ENCODE measurements at places on chromosomes 16 and 17.

DNA sequence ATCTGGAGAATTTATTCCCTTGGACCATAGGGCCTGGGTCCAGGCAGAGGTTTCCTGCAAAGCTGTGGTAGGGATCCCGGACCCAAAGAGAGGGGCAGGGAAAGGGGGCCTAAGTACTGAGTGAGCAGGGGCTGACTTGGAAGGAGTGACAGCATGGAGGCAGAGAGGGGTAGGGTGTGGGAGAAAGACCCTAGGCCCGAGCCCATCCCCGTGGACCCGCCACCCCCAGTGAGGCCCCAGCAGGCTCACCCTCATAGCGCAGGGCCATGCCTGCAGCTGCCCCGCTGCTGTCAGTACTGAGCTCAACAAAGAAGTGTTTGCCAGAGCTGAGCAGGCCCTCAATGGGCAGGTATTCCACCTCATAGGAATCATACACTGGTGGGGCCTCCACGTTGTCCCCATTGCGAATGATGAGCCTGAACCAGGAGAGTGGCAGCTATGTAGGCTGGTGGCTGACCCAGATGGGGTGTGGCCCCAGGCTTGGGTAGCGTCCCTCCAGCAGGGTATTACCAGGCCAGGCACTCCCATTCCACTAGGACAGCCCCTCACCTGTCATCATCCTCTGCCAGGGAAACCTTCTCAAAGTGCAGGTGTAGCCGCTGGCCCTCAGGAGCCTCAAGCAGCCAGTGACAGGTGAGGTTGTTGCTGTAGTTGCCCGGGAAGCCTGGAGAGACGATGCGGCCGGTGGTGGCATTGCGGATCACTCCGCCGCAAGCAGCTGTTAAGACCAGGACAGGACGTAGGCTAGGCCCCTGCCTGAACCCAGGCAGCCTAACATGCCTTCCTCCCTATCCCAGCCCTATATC is 9.1 kb upstream of the PHF12 start:
- DNase-seq = no peak

- no peak for DNase-seq
Observed at GRCh38 chr16:35733971-35734702, 2274.7 kb downstream of the TP53TG3F start.

DNA sequence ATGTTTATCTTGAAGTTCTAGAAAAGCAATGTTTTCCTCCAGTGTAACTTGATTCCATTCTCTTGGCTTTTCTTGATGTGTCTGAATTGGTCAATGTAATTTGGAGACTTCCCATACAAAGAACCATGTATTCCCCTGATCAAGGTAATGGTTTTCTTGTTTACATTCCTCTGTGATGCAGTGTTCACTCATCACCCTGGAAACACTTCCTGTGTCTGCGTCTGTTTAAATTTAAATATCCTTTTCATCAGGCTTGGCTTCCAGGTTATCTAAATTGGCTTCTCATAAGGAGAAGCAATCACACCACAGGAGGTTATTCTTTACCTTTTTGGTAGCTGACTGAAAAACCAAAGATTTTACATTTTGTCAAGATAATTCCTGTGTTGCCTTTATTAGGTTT is 237.3 kb upstream of the WSCD1 start:
- no peak for DNase-seq

DNA sequence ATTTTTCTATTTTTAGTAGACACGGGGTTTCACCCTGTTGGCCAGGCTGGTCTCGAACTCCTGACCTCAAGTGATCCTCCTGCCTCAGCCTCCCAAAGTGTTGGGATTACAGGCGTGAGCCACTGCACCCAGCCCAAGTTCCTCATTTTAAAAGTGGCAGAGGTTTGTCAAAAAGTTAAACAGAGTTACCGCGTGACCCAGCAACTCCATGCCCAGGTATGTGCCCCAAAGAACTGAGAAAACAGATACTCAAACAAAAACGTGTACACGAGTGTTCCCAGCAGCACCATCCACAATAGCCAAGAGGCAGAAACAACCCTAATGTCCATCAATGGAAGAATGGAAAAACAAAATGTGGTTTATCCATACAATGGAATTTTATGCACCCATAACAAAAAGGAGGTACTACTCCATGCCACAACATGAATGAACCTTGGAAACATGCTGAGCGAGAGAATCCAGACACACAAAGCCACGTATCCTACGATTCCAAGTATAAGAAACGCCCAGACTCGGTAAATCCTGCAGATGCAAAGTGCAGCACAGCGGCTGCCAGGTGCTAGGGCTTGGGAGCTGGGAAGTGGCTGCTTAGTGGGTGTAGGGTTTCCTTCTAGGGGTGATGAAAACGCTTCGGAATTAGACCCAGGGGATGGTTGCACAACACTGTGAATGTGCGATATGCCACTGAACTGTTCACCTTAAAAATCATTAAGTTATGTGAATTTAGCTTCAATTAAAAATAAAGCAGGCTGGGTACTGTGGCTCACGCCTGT is 24.8 kb downstream of the ADCY9 start:
- DNase-seq = no peak

DNA sequence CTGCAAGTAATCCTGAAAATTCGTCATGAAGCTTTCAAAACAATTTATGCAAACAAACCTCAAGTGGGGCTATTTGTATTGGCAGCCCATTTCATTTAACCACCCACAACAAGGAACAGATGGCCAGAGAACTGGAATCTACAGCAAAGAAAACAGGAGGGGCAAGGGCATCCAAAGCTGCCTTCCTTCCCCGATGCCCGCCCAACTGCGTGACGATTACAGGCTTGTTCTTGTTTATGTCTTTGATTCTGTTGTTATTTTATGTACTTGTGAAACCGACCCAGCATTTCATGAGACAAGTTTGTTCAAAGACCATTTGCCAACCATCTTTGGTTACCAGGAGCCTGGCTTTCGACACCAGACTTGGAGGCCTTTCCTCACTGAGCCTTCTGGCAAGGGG is 59.1 kb upstream of the IRX6 start:
- no peak for DNase-seq

DNA sequence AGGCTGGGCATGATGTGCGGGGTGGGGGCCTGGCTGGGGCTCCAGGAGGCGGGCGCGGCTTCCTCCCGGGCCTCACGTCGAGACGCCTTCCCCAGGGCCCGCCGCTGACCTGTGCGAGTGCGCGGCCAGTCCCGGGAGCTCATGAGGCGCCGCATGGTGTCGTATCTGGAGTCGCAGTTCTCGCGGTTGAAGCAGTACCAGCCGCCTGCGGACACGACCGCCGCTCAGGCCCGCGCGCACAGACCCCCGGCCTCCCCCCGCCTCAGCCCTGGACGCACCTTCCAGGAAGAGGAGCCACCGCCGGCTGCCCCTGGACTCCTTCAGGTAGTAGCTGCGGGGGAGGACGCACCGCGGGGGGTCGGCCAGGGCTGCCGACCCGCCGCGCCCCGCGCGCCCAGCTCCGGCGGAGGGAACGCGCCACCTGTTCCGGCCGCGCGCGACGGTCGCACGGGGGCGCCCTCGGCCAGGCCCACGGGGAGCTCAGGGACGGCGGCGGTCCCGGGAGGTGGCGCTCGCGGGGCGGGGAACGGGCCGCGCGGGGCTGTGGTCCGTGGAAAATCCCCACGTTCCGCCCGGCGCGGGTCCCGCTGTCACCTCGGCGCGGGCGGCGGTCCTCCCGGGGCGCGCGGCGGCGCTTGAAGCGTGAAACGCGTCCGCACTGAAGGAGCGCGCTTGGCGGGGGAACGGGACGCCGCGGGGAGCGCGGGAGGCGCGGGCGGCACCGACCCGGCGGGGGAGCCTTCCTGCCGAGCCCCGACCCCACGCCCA is 1.4 kb downstream of the NOTUM start:
- DNase-seq = no peak

- DNase-seq = no peak
Observed at GRCh38 chr17:40026816-40027613, 11.8 kb downstream of the CSF3 start.

DNA sequence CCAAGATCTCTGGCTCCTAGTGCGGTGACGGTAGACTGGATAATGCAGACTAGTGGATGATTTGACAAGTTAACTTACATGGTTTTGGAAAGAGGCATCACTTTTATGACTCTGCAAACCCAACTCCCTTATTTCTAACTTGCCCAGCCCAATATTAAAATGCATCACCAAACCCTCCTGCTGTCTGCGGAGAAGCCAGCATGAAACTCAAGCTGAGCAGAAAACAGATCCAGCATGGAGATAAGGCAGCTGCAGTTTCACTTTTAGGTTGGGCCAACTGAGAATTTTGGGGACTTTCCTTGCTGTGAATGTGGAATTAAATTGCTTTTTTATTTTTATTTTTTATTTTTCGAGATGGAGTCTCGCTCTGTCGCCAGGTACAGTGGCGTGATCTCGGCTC is 27.8 kb downstream of the CDH1 start:
- no peak for DNase-seq

DNA sequence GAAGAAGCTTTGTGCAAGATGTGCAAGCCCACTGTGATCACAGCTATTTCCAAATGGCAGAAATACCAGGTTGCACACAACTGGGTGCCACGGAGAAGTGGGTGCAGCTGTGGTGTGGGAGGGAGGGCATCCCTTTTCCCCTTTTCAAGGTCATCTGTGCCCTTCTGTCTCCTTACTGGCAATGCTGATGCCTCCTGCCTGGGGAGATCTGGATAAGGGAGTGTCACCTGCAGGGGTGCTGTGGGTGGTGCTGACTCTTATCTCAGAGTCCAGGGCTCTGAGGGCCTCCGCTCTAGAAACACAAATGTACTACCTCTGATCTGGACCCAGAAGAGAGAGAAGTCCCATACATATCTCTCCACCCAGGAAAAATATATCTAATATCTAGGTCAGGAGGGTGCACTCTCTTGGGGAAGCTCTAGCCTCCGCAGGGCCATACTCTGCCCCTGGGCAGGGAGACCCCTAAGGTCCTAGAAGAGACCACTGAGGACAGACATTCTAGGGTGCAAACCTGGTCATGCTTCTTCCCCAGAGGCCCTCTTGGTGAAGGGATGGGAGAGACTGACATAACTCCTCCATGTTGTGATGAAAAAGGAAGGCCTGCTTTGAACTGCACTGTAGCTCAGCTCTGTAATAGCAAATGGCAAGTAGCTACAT is 18.5 kb downstream of the NPRL3 start:
- DNase-seq = no peak

DNA sequence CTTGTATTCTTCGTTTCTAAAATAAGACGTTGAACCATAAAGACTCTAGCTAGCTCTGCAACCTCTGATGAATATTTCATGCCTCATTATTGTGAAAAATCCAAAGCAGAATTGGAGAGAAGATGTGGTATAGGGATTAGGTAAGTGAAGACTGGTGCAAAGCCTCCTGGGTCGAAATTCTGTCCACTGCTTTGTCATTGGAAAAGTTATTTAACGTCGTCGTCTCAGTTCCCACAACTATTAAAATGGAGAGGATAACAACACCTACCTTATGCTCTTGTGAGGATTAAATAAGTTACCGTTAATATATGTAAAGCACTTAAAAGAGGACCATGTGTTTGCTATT is 1.4 kb upstream of the PRPSAP2 start:
- DNase-seq = no peak

GRCh38 chr17:80220736-80221215 is 549 bp downstream of the SLC26A11 start:
- no peak for DNase-seq

- no peak for DNase-seq
Observed at GRCh38 chr16:58814348-58814801, 80.3 kb upstream of the GOT2 start.

- DNase-seq = no peak
Observed at GRCh38 chr16:79213214-79213613, 387.3 kb downstream of the MAF start.

DNA sequence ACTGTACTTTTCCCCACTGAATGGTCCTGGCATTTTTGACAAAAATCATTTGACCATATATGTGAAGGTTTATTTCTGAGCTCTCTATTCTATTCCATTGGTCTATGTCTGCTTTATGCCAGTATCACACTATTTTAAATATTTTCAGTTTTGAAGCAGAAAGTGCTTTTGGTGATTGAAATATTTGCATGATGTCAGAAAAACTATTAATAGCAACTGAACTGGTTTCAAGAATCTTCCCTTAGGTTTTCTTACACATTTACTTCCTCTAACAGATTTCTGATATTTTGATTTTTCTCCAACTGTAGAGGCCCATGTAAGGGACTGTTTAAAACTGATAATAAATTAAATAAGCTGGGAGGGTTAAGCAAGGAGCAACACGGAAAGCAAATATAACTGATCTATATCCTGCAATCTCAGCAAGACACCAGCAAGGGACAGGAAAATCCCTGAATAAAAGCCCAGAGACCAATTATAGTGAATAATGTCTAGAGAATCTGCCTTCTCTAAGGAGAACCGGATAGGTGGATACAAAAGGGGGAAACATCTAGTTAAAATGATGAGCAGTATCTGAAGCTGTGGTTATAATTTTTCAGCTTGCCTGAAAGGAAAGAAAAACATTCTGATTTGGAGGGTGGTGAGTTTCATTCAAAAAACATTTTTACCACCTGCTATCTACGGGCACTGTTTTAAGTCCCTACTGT is 80.9 kb upstream of the STAC2 start:
- no peak for DNase-seq

DNA sequence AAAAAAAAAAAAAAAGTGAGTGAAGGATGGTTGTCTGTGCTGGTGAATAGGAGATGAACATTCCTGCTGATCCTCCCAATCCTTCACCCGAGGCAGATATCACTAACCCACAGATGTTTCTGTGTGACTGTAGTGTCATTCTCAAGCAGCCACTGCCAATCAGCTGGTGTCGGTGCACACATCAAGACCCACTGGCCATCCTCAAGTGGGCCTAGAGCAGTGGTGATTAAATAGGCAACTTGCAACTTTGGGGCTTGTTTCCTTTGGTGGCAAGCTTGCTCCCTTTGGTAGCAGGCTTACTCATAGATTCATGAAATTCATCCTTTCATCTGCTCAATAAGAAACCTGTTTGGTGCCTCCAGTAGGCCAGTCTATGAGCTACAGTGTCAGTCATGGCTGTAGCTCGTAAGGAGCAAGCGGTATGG is 51.1 kb upstream of the LGALS9 start:
- no peak for DNase-seq

DNA sequence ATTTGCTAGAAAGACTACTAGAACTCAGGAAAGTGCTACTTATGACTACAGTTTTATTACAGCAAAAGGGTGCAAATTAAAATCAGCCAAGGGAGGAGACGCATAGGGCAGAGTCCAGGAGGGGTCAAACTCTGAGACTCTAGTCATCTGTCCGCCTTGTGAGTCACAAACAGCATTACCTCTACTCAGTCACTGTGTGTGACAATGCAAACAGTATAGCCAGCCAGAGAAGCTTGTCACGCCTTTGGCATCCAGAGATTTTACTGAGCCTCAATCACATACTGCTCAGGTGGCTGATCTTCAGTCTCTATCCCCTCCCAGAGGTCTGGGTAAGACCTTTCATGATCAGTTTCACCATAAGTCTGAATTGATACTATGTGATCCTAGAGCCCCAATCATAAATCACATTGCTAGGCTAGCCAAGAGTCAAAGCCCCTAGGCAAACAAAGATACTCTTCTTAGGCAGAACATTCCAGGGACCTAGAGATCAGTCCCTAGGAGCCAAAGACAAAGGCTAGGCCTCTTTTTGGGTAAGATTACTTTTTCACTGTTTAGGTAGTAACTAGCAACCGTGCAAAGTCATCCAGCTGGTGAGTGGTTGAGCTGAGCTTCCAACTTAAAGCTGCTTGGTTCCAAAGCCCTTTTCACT is 48.8 kb upstream of the CLEC19A start:
- DNase-seq = no peak
